Activated CD4-positive, alpha-beta T cell treated with anti-CD3 and anti-CD28 coated beads for 1 hour (primary cell): ENCODE measurements at places on chromosomes 7 and 10.

- DNase-seq, result no peak
Observed at GRCh38 chr10:2011106-2011716, 273.9 kb upstream of the ADARB2 start.

DNA sequence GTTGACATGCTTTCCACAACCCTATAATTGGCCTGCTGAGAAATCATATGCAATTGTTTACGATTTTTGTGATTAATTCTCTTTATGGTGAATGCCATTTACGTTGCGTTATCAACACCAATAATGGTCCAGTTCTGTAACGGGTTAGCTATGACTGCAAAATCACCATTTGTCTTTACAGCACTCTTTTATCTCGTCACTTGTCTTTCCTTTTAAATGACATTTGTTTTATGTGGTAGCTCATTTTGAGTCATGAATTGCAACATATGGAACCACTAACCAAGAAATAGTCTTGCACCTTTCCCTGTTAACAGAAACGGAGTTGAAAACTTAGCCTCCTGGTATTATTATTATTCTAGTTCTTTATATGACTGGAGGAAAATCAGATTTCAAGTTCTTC lies 3.1 kb upstream of the KIAA1217 start:
- no peak for DNase-seq

DNA sequence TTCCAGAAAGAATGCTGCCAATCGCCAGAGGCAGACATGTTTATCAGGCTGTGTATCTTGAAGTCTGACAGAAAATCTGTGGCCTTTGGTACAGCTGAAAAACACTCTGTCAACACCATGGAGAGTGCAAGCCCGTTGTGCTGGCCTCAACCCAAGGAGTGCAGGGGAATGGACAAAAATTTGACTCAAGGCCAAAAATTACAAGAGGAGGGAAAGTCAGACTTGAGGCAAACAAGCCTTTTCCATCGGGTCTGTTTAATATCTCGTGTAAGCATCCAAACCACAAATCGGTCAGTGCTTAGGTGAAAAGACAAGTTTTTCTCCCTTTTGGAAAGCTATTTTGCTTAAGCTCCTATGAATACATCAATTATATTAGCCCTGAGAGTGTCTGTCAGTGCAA lies 305.3 kb upstream of the NFE2L3 start:
- no peak for DNase-seq

- DNase-seq, result no peak
Observed at GRCh38 chr10:50431791-50432190, 180.5 kb upstream of the ASAH2 start.

DNA sequence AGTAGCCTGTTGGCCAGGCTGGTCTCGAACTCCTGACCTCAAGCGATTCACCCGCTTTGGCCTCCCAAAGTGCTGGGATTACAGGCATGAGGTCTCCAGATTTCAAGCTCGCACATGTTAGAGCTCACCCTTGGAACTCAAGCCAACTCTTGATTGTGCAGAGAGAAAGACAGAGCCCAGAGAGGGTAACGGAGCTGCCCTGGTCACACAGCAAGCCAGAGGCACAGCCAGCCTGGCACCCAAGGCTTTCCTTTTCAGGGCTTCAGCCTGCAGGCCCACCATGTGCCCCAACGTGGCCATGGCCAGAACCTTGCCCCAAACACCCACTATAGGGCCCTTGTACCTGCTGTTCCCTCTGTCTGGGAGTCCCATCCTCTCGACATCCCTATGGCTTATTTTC lies 49.1 kb upstream of the CUX1 start:
- no peak for DNase-seq

- no peak for DNase-seq
Observed at GRCh38 chr7:51035716-51036115, 253.0 kb upstream of the GRB10 start.

GRCh38 chr7:129098409-129099084 lies 43.6 kb upstream of the TNPO3 start:
- no peak for DNase-seq

GRCh38 chr10:79409038-79409725 lies 36.2 kb downstream of the ZCCHC24 start:
- no peak for DNase-seq

- no peak for DNase-seq
Observed at GRCh38 chr7:68706291-68706690, 892.0 kb upstream of the AUTS2 start.

DNA sequence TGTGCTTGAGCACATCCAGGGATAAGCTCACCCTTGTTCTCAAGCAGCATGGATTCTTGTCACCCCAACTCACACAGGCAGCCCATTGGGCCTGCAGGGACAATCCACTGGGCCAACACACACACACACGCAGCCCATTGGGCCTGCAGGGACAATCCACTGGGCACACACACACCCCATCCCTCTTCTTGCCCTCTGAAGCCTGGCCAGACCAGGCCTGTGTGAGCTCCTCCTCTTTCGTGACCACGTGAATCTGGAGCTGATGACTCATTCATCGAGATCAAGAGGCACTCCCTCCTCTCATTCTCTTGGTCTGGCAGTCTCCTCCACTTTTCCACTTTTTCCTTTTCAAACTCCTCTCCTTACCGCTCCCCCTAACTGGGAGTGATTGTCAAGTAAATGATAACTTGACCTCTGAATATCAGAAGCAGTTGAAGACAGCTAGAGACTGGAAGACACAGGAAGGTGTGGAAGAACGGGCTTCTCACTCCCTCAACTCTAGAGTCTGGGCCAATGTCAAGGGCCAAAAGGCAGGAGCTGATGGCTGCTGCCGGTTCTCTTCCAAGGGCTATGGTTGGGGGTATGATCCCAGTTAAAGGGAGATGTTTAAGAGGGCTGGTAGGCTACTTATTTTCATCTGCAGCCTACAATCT lies 89.7 kb downstream of the HIPK2 start:
- DNase-seq, result no peak

DNA sequence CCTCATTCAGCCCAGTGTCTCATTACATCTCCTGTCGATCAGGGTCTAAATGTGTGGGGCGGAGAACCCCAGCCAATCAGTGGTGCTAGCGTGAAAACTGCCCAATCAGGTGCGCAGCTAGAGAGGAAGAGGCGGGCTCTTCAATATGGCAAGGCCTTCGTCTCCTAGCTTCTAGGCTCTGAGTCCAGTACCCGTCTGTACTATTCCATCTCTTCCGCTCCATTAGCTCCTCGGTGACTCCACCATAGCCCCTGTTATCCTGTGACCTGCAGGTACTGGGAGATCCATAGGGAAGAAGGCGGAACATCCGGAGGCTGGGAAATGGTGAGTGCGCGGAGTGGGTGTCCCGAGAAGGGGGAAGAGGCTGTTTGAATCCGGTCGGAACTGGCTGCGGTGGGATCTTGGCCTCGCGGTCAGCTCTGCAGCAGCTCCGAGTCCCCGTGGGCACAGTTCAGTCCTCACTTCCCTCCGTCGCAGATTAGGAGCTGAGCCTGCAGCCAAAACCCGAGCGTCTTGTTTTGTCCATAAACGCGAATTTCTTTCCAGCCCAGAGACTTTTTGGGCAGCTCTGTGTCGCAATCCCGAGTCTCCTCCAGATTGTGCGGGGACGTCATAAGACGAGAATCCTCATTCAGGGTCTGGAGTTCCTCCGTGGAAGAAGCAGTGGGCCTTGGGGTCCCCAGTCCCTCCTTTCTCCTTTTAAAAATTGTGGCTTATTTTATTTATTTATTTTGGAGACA lies at the start of gene ZNF727:
Gene ZNF727, plus strand, starts transcription at position 134 of the 740 bp plus-strand sequence. Its CDS starts 188 bp downstream, at position 322.
- DNase-seq, result peak; percentile 13

- no peak for DNase-seq
Observed at GRCh38 chr10:114685456-114685855, 27.4 kb upstream of the ABLIM1 start.
